ENCODE measurements at places on chromosomes 5 and 9. TPM values are rescaled to one million over a fixed set of nuclear protein-coding genes. Genes with fewer than 3 reads are reported as not detected.

- DNase-seq: no peak
Observed at GRCh38 chr9:98083061-98083501, 26.5 kb downstream of the NANS start.

GRCh38 chr9:75712700-75713099 is 177.8 kb upstream of the PCSK5 start:
- no peak for DNase-seq

DNA sequence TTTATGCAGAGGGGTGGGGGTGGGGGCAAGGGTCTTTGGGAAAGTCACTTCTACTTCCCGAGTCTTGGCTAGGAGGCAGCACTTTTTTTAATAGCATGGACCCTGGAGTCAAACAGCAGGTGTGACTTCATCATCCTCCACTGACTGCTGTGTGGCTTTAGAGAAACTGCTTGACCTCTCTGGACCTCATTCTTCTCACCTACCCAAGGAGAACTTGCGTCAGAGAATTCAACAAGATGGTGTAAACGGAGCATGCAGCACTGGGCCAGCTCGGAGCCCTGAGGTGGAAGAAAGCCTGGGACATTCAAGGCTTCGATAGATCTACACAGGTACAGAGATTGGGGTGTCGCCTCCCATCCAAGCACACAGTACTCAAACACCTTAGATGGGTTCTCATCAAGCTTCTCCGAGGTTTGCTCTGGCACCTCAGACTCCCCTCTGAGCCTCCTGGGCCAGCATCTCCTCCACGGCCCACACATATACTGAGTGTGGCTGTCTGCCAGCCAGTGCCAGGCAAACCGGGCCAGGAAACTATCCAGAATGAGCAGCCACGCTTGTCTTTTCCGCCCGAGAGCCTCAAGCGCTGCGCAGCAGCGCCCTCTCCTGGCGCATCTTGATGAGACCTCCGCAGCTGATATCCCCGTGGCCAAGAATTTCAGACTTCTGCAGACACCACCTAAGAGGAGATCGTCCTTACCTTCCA is 4.6 kb upstream of the SLC25A48 start:
- no peak for DNase-seq

- DNase-seq: no peak
Observed at GRCh38 chr9:70917277-70917676, 204.1 kb downstream of the TRPM3 start.

ADRB2 gene
- total RNA-seq: 0.54 TPM

- DNase-seq: no peak
Observed at GRCh38 chr5:76016258-76016657, 66.9 kb upstream of the SV2C start.

GRCh38 chr9:88577256-88578120 is 42.5 kb downstream of the NXNL2 start:
- DNase-seq: no peak

DNAJC21 gene
- total RNA-seq: 45.4 TPM

IL4 gene
- not detected for total RNA-seq

GRCh38 chr5:138648841-138649240 is 73.6 kb upstream of the HSPA9 start:
- no peak for DNase-seq

DNA sequence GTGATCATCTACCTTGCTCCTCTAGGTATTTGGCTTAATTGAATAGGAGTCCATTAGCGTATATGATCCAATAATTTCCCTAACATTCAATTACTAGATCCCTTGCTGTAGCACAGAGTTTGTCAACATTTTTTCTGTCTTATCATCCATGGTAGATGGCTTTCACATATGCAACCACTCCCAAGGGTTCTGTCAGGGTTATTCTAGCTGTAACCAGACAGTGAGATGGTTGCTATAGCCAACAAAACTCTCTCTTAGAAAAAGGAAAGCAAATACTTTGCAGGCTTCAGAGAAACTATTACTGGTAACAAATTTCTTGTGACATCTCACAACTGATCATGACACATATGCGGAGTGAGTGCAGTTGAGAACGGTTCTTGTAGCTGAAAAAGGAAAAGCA is 96.2 kb upstream of the EFNA5 start:
- no peak for DNase-seq

C5orf46 gene
- total RNA-seq: 7.8 TPM

GABRA1 gene
- total RNA-seq: not detected
